ELF-1 (cell line): ENCODE measurements at places on chromosomes 7 and 10.
A peak's percentile ranks its signal among the peaks of the same experiment; 100 is the strongest.

GRCh38 chr10:31586723-31587638 is 268.0 kb downstream of the ZEB1 start:
- no peak for DNase-seq

DNA sequence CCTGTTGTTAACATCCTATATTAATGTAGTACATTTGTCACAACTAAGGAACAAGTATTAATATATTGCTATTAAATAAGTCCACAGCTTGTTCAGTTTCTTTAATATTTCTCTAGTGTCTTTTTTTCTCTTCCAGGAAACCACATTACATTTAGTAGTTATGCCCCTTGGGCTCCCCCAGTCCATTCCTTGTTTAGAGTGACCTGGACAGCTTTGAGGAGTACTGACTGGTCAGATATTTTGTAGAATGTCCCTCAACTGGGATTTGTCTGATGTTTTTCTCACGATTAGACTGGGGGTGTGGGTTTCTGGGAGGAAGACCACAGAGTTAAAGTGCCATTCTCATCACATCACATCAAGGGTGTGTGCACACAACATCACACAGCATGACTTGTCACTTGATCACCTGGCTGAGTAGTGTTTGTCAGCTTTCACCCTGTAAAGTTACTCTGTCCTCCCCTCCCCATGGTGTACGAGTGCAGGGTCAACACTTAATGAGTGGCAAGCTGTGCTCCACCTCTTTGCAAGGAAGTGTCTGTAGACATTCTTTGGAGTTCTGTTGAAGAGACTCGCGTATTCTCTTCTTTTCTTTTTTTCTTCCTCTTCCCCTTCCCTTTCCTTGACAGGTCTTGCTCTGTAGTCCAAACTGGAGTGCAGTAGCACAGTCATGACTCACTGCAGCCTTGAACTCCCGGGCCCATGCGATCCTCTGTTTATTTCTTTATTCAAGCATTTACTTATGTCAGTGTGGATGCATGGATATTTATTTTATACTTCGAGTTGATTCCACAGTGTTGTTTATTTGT is 10.2 kb downstream of the LMTK2 start:
- DNase-seq: no peak

DNA sequence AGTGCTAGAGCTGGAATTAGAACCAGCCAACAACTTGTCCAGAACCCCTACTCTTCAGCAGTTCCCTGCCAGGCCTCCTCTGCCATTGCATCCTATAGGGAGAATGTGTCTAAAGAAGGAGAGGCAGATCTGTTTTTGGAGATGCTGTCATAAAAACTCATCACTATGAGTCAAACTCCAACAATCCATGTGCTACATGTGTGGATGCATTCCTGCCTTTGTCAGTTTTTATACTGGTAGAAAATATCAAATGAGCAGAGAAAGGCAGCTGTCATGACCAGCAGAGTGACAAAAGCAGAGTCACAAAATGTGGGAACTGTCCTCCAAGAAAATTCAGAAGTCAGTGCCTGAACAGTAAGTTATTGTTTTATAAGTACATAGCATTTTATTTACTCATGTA is 93.0 kb downstream of the ABLIM1 start:
- no peak for DNase-seq

DNA sequence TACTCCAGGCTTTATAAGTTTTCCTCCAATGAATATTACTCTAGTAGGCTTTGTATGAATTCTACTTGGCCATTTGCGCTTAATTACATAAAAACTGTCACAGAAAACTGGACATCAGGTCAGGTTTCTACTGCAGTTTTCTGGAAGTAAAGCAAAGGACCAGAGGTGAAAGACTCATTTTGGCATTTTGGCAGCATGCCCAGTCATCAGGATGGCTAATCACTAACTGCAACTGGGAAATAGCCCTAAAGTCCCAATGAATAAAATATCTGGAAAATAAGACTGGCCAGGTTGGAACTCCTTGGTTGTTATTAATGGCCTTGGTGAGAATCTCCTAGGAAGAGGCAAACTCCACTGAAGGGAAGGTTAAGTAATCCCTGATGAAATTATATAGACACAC is 75.5 kb downstream of the COPG2 start:
- DNase-seq: no peak

- no peak for DNase-seq
Measured at GRCh38 chr10:84265418-84265817, 20.6 kb downstream of the RGR start.

- DNase-seq: no peak
Measured at GRCh38 chr7:155441856-155442255, 16.1 kb upstream of the EN2 start.

DNA sequence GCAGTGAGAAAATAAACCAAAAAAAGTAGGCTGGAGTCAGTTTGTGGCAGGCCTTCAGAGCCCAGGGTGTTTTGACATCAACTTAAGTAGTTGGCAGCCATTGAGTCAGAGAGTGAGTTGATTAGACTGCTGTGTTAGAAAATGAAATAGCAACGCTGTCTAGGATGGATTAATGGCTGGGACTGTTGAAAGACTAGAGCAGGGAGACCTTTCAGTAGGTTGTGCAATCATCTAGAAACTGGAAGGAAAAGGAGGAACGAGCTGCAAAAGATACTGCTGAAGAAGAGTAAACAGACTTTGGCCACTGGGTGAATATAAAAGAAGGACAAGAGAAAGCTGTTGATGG is 28.6 kb upstream of the TRIL start:
- DNase-seq: no peak

DNA sequence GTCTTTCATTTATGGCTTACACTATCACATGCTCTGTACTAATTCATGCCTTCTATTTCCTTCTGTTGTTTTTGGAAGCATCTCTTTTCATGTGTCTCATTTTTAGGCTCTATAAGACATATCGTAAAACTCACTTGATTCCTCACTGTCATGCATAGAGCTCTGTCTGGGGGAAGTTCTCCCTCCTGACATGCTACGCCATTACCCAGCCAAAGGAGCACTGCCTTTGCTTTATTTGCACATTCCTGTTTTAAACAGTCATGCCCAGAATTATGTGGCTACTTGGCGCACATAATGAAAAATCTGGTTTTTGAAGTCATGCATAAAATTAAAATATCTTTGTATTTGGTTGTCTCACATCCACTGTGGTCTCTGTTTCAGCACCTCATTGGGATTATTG is 17.6 kb upstream of the AKR1C3 start:
- no peak for DNase-seq

DNA sequence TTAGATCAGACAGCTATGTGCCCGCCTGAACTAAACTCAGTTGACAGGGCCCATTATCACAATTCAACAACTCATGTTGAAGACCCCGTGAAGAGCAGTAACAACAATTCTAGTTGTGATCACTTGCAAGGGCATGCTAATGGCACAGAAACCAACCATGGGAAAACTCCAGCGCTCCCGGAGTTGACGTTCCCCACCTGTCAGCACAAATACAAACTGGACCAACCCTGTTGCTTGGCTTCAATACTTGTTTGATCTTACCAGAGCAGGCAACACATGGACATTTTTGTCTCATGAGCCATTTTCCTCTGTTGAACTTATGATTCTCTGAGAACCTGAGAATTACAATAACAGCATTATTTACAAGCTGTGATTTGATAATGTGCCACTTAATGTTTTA is 119.0 kb upstream of the LANCL2 start:
- DNase-seq: no peak

GRCh38 chr7:134798155-134798554 is 18.7 kb downstream of the CALD1 start:
- DNase-seq: no peak

DNA sequence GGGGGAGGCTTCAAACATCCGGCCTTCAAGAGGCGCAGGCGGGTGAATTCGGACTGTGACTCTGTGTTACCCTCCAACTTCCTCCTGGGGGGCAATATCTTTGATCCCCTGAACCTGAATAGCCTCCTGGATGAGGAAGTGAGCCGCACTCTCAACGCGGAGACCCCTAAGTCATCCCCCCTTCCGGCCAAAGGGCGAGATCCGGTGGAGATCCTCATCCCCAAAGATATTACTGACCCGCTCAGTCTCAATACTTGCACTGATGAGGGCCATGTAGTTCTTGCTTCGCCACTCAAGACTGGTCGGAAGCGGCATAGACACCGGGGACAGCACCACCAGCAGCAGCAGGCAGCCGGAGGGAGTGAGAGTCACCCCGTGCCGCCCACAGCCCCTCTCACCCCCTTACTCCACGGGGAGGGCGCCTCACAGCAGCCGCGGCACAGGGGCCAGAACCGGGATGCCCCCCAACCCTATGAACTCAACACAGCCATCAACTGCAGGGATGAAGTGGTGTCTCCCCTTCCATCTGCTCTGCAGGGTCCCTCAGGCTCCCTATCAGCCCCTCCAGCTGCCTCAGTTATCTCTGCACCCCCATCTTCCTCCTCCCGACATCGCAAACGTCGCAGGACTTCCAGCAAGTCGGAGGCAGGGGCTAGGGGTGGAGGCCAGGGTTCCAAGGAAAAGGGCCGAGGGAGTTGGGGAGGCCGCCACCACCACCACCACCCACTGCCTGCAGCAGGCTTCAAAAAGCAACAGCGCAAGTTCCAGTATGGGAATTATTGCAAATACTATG is 1.1 kb downstream of the MEPCE start:
- DNase-seq: no peak

DNA sequence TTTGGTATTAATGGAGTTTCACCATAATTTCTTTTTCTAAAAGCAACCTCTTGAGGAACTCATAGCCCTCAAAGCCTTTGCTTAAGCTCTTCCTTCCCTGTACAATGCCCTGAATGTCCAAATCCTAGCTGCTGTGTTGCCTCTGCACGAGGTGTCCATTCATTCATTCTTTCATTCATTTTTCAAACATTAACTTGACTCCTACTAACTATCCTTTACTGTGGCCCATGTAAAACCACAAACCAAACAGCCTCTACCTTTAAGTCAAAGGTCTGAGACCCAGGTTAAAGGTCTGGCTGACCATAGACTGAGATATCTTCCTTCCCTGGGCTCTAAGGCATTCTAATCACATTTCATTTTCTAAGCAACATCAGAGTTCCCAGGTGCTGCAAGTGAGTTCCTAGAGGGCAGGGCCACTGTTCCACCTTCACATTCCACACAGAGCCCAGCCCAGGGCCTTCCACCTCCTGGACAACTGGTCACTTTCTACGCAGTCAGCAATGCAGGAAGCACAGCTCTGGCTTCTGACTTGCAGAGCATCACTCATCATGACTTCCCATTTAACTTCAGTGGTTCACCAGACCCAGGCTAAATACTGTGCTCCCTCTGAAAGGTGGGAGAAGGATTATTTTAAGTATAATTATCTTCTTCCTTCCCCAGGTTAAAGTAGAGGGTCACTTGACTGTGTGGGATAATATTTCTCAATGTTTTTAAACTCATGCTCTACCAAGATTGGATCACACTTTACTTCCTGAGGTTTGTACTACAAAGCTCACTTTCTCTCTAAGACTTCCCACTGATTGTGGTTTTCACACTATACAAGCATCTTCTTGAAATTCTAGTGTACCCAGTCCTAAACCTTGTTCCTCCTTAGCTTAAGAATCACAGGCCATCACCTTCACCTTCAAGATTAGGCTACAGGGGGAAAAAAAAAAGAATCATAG is 19.1 kb downstream of the ATXN7L1 start:
- no peak for DNase-seq

- no peak for DNase-seq
Measured at GRCh38 chr7:103538964-103539709, 93.1 kb upstream of the SLC26A5 start.

- DNase-seq: no peak
Measured at GRCh38 chr7:3451701-3452100, 150.6 kb downstream of the SDK1 start.

GRCh38 chr10:117545141-117546019 is 2.8 kb downstream of the EMX2 start:
- peak; percentile 64 for DNase-seq

GRCh38 chr10:106957823-106958588 is 206.5 kb downstream of the SORCS1 start:
- no peak for DNase-seq

- no peak for DNase-seq
Measured at GRCh38 chr10:77592510-77592909, 45.1 kb downstream of the KCNMA1 start.

DNA sequence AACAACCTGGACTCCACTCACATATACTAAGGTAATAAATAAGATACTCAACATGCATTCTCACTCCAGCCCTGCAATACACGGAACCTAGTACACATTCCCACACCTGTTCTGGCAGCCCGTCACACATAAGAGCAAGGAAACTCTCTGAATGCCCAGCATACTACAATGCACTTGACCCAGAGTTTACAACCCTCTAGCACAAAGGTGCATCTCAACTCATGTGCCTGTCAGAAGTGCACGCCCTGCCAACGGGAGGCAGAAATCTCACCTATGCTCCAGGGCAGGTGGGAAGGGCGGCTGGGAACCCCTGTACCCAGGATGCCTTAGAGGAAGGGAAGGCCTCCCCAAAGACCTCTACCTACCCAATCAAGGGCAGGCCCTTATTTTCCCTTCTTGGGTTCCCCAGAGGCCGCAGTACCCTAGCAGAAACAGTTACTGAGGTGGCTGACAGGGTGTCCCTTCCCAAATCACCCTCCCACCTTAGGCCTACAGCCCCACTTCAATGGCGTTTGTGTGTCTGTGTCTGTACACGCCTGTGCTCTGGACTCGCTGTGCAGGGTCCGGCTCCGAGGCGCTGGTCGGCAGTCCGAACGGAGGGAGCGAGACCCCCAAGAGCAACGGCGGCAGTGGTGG is 2.0 kb downstream of the EVX1 start:
- DNase-seq: no peak

DNA sequence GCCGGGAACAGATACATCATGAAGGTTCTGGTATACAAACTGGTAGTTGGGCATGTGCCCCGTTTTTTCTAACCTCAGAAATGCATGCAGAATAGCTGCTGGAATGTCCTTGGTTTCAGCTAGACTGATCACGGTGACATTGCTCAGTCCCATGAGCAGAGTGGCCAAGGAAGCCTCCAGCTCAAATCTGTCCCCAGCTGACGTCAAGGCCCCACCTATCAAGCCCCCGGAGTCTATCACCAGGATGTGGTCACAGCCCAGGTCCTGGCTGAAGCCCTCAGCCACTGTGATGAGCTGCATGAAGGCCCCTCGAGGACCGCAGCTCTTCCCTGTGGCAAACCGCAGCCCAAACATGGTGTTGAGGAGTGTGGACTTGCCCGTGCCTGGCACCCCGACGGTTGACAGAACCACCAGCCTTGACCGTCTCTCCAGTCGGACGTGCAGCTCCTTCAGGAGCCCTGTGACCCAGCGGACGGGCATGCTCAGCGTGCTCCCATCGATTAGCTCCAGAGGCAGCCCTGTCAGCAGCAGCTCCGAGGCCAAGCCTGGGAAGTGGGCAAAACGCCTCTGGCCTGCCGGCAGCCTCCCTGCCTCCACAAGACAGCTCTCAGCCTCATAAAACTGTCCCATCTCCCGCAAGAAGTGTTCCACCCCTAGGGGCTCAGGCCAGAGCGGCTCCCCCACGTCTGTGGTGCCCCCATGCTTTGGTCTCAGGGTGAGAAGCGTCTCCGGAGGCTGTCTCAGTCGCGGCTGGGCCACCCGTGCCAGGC is 7.8 kb upstream of the MRPS24 start:
- DNase-seq: no peak

DNA sequence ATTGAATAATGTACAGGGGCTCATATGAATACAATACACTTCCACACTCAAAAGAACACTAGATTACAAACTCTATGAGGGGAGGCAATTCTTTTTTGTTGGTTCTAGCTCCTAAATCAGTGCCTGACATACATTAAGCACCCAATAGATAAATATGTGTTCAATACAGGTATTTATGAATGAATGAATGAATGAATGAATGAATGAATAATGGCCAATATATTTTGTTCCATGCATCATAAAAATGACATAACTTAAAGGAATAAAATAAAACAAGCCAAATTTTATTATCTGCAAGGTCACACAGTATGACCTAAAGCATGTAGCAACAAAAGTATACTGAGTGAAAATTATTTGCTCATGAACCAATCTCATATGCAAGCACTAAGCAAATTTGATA is 168.9 kb downstream of the CACNA2D1 start:
- DNase-seq: no peak
